ENCODE measurements at places on chromosomes 6 and 20.

- no peak for DNase-seq
These were observed 43.9 kb downstream of the EBF4 start for GRCh38 chr20:2736441-2736840.

- no peak for DNase-seq
These were observed 39.6 kb downstream of the HLA-F start for GRCh38 chr6:29762781-29763214.

GRCh38 chr6:123316733-123317323 lies 319.9 kb downstream of the TRDN start:
- DNase-seq = peak; percentile 3

DNA sequence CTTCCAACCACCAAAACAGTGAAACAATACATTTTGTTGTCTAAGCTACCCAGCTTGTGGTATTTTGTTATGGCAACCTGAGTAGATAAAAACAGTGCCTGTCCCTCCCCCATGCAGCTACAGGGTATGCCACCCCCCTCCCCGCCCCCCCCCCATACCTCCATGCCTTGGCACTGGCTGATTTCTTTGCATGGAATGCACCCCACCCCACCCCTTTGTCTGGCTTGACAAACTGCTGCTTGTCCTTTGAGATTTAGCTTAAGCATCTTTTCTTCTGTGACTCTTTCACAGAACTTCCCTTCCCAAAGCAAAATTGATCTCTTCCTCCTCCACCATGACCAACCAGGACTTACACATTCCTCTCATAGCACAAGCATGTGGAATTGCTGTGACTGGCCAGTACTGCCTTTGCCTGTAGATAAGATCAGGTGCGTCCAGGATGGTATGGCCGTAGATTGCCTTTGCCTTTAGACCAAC lies 64.6 kb upstream of the ADGRF1 start:
- no peak for DNase-seq

DNA sequence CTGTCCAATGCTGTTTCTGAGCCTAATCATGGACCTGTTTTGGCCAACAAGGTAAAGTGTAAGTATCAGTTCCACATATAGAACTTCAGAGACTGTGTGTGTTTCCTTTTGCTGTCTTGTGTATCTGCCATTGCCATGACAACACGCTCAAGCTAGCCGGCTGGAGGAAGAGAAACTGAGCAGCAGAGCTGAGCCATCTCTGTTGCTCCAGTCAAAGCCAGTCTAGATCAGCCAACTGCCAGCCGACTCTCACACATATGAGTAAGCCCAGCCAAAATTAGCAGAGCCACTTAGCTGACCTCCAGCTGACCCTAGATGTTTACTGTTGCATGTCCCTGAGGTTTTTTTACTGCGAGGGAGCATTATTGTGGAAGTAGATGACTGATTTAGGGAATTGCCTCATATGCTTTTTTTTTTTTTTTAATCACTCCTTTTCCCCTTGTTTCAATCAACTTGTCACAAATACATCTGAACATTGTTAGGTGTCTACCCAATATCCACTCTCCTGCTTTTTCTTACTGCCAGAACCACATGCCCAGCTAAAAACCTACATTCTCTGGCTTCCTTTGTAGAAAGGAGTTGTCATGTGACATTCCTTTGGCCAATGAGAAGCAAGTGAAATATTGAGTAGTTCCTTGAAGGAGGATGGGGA lies 304.3 kb upstream of the SUPT3H start:
- DNase-seq = no peak

- DNase-seq = peak; percentile 21
These were observed 314.5 kb downstream of the COL12A1 start for GRCh38 chr6:74891349-74891831.

DNA sequence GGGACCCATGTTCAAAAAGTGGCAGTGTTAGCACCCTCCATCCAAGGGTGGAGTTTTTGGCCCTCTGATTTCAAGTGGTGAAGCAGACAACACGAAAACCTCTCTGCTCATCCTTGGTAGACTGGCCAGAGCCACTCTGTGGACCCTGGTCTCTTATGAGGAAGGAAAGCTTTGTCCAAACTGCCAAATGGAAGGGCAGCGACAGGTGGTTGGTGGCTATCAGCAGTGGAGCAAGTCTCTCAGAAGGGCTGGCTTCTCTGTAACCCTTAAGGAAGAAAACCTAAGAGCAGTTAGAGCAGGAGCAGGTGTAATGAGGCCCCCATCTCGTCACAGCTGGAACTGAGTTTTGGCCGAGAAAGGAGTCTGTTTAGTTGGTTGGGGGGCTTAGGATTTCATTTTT lies 155.8 kb downstream of the SLC16A10 start:
- no peak for DNase-seq

- DNase-seq = no peak
These were observed 298.3 kb upstream of the EXOC2 start for GRCh38 chr6:991192-991591.

GRCh38 chr20:21607971-21608725 lies 94.3 kb upstream of the NKX2-2 start:
- no peak for DNase-seq

- peak; percentile 77 for DNase-seq
These were observed 159.1 kb downstream of the TFAP2C start for GRCh38 chr20:56788041-56788670.

DNA sequence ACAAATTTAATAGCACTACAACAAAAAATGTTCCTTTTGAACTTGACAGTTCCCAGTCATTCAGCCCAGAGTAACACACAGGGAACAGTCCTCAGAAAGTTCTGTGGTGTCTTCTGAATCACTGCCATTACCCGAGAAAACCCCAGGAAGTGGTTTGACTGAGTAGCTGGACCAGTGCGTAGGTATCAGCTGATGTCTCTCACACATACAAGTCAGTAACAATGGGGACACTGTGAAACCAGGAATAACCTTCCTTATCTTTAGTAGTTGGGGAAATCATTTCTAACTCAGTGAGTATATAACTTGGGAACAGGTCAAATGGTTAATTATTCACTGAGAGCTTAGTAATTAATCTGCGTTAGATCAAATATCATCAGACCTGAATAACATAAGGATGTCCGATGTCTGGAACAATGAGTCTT lies 73.1 kb downstream of the HIVEP2 start:
- peak; percentile 72 for DNase-seq

- no peak for DNase-seq
These were observed 135.7 kb downstream of the KIF13A start for GRCh38 chr6:17851720-17852161.

DNA sequence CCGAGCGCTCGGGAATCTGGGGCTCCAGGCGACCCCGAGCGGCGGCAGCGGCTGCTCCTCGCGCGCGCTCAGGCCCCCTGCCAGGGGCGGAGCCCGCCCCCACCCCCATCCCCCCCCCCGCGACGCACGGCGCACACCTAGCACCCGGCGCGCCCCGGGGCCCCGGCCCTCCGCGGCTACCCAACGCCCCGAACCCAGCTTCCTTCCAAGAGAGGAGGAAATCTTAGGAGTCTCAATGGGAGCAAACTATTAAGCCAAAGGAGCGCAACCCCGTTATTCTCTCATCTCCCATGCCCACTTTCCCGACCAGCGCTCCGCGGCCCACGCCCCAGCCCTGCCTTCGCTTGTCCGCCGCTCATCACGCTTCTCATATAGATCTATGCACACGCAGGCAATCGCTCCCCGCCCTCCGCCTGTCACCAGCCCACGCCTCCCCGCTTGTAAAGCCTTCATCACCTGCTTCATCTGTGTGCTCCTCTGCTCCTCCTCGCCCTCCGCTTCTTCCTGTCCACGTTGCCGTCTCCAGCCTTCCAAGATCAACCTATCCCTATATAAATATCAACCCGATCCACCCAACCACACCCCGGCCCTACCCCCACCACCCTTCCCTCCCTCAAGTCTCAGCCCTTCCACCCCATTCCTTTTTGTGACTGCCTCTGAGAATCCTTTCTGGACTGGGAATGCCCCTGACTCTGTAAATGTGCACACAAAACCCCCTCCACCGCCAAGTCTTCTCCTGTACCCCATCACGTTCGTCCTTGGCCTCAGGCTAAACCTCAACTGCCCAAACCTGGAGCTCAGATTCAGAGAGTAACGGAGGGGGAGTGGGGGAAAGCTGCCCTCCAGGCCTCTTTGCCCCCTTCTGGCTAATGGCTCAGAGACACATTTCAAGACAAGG lies at the start of gene DLK2:
Gene DLK2 (minus strand): TSS at position 18 of the 898 bp plus-strand sequence. CDS start 723 bp downstream, outside the sequence.
- peak; percentile 41 for DNase-seq

DNA sequence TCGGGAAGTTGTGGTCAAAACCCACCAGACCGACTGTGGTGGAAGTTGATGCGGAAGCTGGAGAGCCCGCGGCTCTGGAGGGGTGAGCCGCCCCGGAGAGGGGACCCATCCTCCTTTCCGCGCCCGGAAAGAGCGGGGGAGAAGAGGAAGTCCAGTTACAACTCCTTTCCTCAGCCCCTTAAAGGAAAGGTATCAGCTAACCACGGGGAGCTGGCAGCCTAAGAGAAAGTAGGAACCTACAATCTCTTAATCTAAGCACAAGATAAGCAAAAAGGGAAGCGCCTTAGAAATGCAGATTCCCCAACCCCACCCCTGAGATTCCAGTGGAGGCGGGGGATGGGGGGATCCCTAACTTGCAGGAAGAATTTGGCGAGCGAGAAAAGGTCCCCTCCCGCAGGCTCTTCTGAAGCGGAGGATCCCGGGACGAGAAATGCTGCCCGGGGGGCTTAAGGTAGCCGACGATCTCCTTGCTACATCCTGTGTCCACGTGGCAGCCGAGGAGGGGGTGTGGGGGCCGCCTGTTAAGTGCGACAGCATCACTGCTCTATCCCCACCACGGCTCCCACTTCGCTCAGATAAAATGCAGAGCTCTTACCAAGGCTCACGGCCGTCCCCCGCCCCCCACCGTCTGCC lies 87.5 kb downstream of the ZFP64 start:
- DNase-seq = peak; percentile 27

- no peak for DNase-seq
These were observed 78.7 kb downstream of the PLCB1 start for GRCh38 chr20:8210749-8211148.

DNA sequence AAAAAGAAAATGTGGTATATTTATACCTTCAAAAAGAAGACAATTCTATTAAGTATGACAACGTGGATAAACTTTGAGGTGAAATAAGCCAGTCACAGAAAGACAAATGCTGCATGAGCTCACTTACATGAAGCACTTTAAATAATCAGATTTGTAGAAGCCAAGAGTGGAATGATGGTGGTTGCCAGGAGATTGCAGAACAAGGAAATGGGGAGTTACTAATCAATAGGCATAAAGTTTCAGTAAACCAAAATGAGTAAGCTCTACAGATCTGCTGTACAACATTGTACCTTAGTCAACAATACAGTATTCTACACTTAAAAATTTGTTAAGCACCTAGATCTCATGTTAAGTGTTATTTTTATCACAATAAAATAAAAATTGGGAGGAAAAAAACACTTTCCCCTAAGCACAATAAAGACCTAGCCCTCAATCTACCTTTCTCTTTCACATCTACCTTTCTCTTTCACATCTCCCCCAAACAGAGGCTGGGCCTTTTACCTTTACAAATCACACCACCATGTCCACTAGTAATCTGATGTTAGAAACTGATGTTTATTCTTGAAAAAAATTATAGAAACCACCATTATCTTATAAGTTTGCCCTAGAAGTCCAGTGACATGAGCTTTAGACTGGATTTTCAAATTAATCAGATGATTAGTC lies 73.9 kb downstream of the PKIB start:
- DNase-seq = no peak

DNA sequence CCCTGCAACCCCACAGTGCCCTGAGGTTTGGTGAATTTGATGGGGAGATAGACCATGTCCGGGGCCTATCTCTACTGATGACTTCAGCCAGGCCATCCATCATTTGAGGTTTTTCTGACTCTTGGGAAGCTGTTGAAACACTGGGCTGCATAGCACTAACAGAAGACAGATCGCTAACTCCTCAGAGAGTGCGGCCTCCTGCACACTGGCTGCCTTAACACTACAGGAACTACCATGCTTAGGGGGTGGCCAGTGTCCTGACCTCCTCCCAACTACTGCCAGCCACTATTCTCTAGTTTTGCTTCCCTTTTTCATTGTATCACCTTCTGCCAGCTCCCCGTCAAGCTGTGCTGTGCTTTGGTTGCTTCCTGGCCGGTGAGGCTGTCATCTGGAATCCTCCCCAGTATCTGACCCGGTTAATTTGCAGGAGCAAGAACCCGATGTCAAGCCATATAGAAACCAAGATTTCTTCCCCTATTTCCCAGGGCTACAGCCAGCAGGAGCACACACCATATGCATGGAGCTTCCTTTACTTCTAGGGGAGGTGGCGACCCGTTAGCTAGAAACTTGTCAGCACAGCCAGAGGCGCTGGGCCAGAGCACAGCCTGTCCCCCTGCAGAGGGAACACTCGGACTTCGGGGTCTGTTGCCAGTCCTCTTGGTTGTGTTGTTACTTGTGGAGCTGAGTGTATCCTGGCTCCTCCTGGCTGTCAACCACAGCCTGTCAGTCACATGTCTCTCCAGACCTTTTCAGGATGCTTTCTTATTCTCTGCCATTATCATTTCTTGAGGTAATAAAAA lies 57.3 kb upstream of the TRAF3IP2 start:
- no peak for DNase-seq

DNA sequence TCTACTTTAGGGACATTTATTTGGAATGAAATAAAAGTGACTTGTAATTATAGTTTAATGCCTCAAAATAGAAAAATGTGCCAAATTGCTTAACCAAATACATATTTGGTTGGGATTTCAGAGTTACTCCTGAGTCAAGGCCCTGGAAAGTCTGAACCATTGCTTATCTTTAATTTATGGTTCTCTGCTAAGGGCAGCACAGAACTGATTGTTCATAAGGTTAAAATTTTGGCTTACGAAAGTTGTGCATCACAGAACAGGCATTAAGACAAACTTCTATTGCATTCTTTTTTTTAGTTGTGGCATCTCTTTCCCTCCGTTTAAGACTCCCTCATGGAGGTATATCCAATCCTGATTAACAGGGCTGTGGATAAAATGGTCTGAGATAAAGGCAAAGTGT lies 92.2 kb upstream of the TENT5A start:
- DNase-seq = no peak

GRCh38 chr6:26502165-26502564 lies 2.1 kb downstream of the BTN1A1 start:
- DNase-seq = no peak

DNA sequence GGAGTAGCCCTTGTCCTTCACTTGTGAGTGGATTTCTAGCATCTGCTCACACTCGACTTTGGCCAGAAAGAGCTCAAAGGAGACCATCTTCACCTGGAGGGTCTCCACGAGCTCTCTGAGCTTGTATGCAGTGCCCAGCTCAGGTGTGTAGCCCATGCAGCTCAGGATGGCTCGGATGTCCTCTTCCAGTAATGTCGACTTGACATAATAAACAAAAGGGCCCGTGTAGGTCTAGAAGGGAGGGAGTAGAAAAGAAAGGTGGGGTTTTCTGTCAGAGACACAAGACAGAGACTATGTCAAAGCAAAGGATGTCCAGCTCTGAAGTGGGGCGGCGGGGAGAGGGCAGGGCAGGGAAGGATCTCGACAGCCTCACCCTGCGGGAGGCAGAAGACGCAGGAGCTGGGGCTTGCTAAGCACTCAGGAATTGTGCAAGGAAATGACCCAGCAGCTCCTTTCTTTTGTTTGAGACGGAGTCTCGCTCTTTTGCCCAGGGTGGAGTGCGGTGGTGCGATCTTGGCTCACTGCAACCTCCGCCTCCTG lies 8.6 kb downstream of the SPATA2 start:
- no peak for DNase-seq
